ENCODE measurements at places on chromosomes 16 and 17.
A peak's percentile ranks its signal among the peaks of the same experiment; 100 is the strongest.

- DNase-seq = no peak
These were observed 410.6 kb downstream of the UTP18 start for GRCh38 chr17:51670899-51671298.

GRCh38 chr17:78717431-78717980 lies 64.6 kb downstream of the CYTH1 start:
- DNase-seq = peak; percentile 53

- DNase-seq = no peak
These were observed 778.6 kb downstream of the CDH11 start for GRCh38 chr16:64343061-64343819.

DNA sequence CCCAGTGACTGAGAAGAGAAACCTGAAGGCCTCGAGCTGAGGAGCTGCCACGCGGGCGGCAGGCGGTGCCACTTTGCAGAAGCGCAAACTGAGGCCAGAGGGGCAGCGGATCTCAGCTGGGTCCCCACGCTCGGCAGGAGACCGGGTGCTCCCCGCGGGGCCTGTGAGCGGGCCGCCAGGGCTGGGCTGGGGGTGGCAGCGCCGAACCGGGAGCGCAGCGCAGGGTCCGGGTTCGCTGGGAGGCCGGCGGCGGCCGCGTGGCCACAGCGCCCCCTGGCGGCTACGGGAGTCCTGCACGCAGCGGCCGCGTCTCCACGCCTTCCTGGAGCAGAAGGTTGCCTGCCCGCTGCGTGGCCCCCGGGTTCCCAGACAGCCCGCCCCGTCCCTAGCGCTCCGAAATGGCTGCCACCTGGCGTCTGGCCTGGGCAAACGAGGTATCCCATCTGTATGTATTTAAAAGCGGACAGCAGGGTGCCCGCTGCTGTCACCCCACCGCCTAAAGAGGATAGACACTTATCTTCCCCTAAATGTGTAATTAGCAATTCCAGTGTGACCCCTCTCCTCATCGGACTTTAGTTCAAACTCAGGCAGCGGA lies 96.1 kb upstream of the CDH5 start:
- DNase-seq = peak; percentile 70

DNA sequence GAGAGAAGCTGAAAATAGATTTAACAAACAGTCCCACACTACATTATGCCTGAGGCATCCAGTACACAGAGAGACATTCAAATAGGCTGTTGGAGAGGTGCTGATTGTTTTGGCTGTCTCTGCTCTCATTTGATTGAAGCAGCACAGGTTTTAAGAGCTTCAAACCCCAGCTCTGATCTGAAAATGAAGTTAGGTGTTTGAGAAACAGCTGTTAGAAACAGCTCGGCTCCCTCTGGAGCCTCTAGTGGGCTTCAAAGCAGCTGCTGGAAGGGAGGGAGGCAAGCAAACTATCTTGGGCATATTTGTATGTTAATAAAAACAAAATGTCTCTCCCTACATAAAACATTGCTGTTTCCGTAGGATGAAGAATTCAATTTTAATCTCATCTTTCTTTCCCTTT lies 607.3 kb upstream of the GOT2 start:
- DNase-seq = no peak

GRCh38 chr16:51382211-51382610 lies 231.1 kb upstream of the SALL1 start:
- DNase-seq = no peak

- DNase-seq = no peak
These were observed 2.4 kb upstream of the NACA2 start for GRCh38 chr17:61593426-61593825.

DNA sequence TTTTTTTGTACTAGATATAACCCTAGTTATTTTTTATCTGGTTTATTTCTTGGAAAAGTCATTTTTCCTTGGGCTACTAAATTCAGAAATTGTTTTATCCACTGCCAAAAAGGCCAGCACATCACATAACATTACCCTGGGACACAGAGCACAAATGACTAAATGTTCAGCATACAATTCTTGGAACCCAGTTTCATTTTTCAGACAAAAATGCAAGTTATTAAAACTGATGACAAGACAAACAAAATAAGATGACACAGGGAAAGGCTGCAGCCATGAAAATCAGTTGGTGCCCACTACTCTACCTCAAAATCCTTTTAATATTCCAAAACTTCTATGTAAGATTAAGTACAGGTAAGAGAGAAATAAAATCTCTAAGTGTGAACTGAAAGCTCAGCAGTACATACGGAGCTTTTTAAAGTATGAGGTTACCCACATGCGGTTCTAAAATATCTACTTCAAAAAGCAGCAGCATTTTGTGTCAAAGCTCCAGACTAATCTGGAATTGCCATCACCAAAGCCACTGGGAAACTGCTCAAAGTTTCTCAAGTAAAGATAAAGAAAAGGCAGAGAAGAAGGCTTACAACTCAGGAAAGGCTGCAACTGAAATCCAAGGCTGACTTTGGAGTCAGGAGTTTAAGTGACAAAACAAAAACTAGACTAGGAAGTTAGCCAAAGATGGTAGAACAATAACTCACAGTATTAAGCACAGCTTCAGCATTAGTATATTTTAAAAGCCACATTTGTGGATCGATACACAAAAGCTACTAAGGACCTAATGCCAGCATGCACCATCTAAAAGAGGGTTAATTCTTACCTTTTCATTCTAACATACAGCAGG lies 41.4 kb downstream of the AP1G1 start:
- no peak for DNase-seq

GRCh38 chr16:87380881-87381280 lies 2.7 kb downstream of the FBXO31 start:
- peak; percentile 40 for DNase-seq

- DNase-seq = no peak
These were observed 573 bp downstream of the CHST6 start for GRCh38 chr16:75494661-75495075.

- DNase-seq = peak; percentile 97
These were observed 823 bp downstream of the NBR1 start for GRCh38 chr17:43171586-43172487.

- no peak for DNase-seq
These were observed 27.1 kb upstream of the SSTR5 start for GRCh38 chr16:1045310-1045992.

DNA sequence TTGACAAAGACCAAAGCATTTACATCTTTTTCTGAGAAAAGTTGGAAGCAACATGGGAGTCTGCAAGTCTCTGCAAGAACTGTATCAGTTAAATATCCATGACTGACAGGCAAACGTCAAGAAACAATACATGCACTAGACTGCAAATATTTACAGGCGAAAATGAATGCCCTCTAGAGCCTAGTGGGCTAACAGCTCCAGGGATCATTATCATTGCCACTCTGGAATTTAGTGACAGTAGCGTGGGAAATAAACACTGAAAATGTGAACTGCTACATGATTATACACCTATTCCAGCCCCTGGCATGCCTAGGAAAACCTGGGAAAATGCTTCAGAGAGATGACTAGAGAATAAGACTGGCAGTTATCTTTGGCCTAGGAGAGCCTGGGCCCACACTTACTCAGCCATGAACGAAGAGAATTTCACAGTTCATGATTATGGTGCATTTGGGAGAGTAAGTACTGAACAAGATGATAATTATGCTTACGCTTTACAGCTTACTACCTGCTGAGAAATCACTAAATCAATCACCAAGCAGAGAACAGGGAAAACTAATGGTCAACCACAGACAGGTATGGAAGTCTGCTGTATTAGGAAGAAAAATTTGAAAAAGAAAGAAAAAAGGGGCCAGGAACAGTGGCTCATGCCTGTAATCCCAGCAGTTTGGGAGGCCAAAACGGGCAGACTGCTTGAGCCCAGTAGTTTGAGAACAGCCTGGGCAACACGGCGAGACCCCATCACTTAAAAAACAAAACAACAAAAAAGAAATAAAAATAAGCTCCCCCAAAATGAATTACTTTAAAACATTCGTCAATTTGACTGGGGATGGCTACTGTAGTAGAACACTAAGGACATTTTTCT lies 66.6 kb upstream of the CLEC18B start:
- no peak for DNase-seq

DNA sequence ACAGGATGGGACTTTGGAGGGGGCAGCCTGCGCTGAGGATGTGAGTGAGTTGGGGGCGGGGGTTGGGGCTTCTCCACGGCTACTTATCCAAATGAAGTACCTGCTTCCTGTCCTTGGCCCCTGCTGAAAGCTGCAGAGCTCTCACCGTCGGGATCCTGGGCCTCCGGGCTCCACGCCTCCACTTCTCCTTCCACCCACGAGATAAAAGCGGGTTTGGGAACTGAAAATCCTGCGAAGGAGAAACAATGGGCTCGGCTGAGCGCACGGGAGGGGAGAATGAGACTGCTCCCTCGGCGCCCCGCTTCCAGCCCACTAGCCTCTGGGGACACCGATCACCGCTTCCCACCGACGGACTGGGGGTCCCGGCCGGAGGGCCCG lies 486 bp downstream of the ZNF785 start:
- DNase-seq = no peak

DNA sequence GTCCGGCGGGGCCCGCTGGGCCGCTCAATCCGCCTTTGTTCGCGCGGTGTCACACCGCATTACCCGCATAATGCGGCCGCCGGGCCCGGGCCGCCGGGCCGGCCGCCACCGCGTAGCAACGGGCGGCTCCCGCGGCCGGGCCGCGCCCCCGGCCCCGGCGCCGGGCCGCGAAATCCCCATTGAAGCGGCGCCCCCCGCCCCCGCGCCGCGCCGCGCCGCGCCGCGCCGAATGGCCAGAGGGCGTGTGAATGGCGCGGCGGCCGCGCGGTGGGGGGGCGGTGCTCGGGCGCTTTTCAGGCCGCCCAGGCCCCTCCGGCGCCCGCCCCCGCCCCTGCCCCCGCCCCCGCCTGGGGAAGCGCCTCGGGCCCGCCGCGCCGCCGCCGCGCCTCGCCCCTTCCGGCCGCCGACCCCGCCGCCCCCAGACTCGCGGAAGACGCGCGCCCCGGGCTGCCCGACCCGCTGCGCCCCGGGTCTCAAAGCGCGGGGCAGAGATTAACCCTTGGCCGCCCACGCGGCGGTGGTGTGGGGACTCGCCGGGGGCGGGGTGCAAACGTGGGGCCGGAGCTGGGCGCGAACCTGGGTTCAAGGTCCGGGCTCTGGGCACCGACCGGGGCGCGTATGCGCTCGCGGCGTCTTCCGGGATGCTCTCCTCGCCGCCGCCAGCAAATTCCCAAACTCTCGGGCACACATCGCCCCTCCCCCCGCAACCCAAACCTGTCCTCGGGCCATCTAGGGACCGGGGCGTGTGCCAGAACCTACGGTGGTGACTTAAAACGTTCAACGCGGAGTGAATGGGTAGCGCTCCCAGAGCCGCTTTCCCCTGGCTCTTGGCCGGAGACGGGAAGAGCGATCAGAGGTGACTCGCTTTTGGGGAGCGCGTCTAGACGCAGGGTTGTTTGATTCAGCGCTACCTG lies 46.7 kb downstream of the WNT3 start:
- DNase-seq = peak; percentile 55

GRCh38 chr17:13920413-13920812 lies 148.9 kb upstream of the COX10 start:
- no peak for DNase-seq

- DNase-seq = no peak
These were observed 10.7 kb downstream of the WIPI1 start for GRCh38 chr17:68446626-68447041.

DNA sequence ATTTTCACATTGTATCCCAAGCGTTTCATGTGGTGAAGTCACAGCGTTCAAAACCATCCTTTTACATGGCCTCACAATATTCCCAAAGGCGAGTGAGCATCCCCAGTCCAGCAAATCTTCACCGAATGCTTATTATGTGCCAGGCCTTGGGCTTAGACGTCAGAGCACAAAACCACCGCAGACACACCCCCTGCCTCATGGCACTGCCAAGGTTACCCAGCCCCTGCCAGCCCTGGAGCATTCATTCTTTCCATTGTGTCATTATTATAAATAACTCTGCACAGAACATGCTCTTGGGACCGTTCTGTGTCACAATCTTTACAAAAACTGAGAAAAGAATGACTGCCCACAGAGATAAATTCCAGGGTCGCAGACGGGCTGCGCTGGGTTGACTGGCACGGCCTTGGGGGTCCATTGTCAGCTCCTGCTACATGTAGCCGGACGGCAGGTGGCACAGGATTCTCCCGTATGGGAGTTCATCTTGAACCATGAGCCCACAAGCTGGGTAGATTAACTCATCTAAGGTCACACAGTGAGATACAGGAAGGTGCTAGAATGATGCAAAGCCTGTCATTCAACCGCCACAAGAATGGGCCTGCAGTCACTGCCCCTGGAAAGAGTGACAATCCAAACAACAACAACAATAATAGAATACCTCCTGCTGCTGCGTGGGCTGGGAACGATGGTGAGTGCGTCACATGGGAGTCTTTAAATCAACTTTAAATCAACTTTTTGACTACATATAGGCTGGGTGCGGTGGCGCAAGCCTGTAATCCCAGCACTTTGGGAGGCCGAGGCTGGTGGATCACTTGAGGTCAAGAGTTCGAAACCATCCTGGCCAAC lies 4.5 kb upstream of the NECAB2 start:
- DNase-seq = no peak

DNA sequence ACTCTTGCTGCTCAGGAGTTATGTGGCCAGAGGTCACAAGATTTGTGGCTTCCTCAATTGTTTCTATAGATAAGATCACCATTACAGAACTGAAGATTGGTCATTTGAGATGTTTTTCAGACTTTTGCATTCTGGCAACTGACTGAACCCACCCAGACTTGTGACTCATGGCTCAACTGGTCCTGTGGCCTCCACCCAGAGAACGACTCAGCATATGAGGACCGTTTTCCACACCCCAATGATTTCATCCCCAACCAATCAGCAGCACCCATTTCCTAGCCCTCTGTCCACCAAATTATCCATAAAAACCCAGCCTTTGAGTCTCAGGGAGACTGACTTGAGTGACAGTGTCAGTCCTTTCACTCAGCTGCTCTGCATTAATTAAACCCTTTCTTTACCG lies 143.2 kb upstream of the ASIC2 start:
- DNase-seq = peak; percentile 34

DNA sequence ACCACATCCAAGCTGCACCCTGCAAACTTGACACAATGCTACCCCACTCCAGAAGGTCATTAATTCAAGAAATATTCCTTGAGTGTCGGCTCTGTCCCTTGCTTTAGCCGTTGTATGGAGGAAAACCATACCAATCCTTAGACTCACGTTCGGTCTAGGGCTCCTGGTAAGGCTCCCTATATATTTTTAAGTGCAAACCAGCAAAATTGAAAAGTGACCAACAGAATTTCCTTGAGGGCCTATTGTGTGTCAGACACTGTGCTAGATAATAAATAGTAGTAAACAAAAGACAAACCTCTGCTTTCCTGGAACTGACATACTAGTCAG lies 390 bp upstream of the BBS2 start:
- DNase-seq = no peak

DNA sequence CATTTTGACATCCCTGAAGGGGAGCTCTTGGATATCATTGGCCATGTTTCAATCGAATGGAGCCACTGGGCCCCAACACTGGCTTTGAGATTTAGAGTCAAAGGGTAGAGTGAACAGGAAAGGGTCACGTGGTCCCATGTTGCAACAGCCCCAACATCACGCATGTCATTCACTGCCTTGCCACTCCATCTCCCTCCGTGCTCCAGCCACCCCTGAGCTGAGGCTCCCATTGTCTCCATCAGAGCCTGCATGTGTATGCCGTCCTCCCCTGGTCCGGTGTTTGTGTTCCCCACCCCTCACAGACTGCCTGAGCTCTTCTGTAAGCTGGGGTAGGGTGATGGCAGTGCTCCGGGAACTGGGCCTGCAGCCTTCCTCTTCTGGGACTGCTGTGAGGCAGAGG lies 12.1 kb downstream of the NFE2L1 start:
- no peak for DNase-seq

GRCh38 chr17:16346721-16347271 lies 6.5 kb downstream of the CENPV start:
- DNase-seq = no peak

- peak; percentile 29 for DNase-seq
These were observed 415.0 kb upstream of the MAF start for GRCh38 chr16:80015566-80015965.
